ENCODE measurements at places on chromosomes 6 and 20. TPM values are rescaled to one million over a fixed set of nuclear protein-coding genes. Genes with fewer than 3 reads are reported as not detected.

DNA sequence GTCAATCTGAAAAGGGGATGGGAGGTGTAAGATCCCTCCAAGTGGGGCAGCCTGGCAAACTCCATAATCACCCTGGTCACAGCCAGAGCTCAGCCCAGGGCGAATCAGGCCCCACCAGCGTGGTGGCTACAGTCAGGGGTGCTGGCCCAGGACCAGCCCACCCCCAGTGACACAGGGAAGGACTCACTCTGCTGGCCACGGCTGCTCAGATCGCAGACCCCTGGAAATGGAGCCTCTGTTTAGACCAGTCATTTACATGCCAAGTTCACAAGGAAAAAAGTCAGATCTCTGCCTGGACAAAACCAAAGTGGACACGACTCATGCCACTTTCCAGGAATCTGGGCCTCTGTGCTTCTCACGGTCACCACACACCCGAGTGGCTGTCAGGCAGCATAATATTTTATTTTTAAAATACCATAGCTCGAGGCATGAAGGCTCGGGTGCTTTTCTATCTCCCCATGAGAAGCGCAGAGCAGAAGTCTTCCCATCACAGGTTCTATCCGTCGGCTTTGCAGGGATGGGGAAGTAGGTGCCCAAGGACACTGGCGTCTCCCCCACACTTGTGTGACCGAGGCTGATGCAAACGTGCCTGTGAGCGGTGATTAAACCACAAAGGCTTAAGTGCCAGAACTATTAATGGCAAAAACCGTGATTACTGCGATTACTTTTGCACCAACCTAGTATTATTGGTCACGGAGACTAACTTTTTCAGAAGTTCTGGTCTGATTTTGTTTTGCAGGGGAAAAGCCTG is 13.0 kb downstream of the PXDC1 start:
- DNase-seq, result no peak

GRCh38 chr20:44725837-44726236 is 10.7 kb downstream of the CCN5 start:
- DNase-seq, result no peak

DNA sequence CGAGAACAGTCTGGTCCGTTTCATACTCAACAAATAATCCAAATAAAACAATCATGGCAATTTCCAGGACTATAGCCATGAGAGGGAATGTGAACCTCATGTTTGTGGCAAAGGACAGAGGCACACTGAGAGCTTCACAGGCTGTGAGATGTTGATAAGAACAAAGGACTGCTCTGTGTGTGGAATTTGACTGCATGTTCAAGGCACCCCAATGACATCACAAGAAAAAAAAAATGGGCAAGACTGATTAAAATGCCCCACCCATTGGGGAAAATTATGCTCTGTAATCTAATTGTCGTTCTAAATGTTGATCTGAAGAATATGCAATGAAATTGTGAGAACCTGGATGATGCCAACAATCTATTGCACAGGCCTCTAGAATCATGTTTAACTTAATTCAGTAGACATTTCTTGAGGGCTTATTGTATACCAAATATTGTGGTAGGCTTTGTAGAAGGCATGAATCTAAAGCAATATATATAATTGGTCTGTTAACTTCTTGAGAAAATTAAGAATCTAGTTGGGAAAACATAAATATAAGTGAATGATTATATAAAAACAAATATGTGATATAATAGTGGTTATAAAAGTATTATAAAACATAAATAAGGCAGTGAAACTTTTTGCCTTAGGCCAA is at the start of gene RHAG:
Gene RHAG (minus strand): TSS at position 127 of the 637 bp plus-strand sequence. CDS start 27 bp downstream, at position 100.
- DNase-seq, result no peak

DNA sequence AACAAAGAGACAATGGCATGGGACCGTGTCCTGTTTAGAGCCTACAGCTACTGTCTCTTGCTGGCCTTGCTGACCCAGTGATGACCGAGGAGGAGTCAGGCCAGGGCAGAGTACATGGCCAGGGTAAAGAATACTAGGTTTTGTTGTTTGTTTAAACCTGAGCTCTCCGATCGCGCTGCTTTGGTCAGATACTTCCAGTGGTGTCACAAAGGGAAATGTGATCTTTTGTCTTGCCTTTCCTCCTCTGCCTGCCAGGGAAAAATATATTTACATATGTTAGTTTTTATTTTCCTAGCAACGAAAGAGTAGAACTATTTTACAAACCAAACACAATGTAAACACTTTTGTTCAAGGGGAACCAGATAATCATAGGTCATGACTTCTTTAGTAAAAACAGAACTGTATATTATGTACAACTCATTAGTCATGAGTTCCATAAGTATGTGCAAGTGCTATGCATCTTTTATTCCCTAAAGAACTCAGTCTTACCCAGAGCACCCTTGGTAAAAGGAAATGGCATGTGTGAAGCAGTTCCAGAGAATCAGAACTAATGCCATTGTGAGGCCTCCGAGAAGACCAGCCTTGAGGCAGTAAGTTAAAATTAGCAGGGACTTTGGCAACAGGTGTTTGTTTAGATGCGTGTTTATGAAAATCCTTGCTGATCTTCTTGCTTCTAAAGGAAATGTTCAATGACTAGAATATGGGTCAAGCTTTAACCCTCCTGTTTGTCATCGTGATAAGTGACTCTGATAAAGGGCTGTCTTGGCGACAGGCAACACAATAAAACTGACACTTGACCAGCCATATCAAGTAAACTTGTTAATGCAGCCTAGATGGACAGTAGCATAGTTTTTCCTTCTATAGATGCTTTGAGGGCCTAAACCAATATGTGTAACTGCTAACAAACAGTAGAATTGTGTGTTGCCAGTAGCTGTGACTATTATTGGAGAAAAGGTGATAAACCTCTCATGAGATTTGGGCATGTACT is 204.6 kb downstream of the NKAIN2 start:
- no peak for DNase-seq

DNA sequence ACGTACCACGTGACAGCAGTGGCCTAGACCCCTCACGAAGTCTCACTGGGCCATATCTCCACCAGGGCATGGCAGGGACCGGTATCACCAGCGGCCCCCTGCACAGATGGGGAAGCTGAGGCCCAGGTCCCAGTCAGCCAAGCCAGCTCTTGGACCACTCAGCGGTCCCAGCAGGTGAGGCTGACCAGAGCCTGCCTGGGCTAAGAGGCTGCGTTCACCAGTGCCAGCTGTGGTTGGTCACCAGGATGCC is 2.6 kb upstream of the MRGBP start:
- no peak for DNase-seq

- DNase-seq, result peak; percentile 62
Measured at GRCh38 chr6:140462453-140463311, 1088.2 kb upstream of the CITED2 start.

DNA sequence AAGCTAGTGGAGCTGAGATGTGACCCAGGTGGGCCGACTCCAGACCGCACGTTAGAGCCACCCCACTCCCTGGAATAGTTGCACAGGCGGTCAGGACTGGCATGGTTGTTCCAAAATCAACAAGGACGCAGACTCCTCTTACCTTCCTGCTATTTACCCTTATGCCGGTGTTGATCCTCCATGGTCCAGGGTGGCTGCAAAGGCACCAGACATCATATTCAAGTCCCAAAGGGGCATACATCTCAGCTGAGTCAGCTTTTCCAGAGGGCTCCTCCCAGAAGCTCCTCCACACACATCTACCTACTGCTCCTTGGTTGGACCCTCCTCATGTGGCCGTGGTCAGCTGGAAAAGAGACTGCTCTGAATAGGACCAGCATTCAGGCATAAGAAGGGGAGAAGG is 112.2 kb downstream of the SYCP2 start:
- DNase-seq, result no peak

- peak; percentile 23 for DNase-seq
Measured at GRCh38 chr6:11263291-11263775, 30.9 kb upstream of the NEDD9 start.

- no peak for DNase-seq
Measured at GRCh38 chr6:159132664-159133063, 36.5 kb upstream of the FNDC1 start.

GRCh38 chr20:63163171-63163570 is 52.8 kb downstream of the YTHDF1 start:
- no peak for DNase-seq

DNA sequence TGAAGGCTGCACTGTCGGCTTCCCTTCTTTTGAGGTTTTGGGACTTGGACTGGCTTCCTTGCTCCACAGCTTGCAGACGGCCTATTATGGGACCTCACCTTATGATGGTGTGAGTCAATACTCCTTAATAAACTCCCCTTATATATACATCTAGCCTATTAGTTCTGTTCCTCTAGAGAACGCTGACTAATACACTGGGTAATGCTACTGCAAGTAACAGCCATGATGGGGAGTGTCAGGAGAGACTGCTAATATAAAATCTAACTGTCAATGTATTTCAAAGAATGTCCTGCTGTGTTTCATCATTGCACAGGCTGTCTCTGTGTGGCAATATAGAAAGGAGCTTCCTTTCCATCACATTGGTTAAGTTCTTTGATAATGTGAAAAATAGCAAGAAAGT is 57.7 kb upstream of the UST start:
- no peak for DNase-seq

- DNase-seq, result no peak
Measured at GRCh38 chr6:10033223-10033829, 381.5 kb downstream of the TFAP2A start.

GRCh38 chr6:104050455-104050854 is 809.3 kb downstream of the HACE1 start:
- DNase-seq, result no peak

DNA sequence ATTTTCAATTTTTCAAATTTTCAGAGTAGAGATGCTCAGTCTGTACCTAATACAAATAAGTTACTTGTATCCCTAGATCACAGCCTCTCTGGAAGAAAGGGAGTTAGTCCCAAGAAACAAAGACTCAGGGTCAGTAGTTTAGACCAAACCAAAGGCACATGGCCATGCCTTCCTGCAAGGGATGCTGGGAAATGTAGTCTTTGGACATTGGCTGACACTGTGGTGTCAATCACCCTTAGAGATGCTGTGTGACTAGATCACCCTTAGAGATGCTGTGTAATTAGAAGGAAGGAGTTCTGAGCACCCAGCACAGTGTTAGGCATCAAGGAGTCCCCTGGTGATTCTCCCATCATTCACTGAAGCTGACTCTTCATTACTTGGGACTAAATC is 202.1 kb downstream of the NFATC2 start:
- DNase-seq, result no peak

- no peak for DNase-seq
Measured at GRCh38 chr6:34144581-34145160, 1.2 kb downstream of the GRM4 start.

GRCh38 chr20:11982955-11983470 is 65.3 kb downstream of the BTBD3 start:
- DNase-seq, result no peak

DNA sequence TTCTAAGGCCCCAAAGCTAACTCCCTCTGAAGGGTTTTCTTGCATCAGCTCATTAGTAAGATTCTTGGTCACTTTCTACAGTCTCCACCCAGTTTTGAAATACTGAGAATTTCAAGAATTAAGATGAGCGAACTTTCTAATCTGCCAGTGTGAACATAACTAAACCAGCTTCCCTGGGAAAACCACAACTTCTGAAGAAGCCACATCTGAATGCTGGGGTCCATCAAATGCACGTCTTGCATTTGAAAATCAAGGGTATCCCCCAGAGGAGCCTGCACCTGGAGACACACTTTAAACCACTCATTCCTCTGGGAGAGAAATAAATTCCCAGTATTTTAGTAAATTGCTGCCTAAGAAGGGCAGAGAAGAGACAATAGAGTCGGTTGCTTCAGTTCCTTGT is 292.1 kb upstream of the CDH4 start:
- DNase-seq, result no peak

GRCh38 chr6:79602859-79603258 is 28.3 kb upstream of the SH3BGRL2 start:
- DNase-seq, result no peak

DNA sequence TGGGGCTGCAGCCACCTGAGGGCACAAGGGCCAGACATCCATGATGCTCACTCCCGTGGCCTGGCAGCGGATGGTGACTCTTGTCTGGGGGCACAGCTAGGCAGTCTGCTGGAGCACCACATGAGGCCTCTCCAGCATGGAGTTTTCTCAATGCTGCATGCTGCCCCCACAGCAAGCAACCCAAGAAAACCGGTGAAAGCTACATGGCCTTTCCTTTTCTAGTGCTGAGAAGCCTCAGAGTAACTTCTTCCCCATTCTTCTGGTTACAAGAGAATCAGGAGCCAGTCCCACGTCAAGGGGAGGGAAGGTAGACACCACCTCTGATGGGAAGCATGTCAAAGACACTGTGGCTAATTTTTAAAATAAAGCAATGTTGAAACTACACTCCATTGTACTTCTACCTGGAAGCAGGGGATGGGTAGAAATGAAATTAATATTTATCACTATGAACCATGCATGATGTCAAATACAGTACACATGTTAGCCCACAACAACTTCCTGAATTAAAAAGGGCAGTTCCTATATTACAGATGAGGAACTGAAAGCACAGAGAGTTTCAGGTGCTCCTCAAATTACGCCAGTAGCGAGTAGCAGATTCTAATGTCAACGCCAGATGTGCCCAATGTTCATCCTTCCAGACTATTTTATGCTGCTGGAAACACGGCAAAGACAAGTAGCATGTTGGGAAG is 101.5 kb downstream of the LAMP5 start:
- no peak for DNase-seq

- DNase-seq, result peak; percentile 72
Measured at GRCh38 chr6:148464319-148465010, 121.8 kb downstream of the SASH1 start.

- no peak for DNase-seq
Measured at GRCh38 chr6:101259505-101259904, 134.0 kb upstream of the GRIK2 start.

DNA sequence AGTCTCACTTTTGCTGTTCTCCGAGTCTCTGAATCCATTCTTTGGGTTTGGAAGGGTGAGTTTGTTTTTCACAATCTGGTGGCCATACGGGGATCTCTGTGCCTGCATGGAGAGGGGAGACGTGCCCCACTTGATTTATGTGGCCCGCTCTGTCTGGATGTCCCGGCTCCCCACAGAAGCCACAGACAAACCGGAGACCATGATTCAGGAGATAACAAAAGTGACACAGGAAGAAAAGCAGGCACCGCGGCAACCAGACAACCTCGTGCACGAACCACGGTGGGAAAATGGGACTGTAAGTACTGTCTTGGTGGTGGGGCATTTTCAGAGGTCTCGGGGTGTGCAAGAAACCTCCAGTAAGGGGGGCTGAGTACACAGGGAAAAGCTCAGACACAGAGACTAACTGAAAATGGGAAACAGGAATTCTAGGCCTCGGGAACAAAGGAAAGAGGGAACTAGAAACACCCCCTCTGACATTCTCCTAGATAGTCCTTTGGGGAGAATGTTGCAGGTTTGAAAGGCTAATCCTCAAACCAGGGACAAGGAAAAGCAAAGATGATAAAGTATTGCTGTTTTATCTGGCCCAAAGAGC is 22.1 kb upstream of the ZNF318 start:
- DNase-seq, result no peak

The C6orf62 gene
- 103 TPM for total RNA-seq

The SOX18 gene
- total RNA-seq, result 75.7 TPM

The PKIB gene
- 0.13 TPM for total RNA-seq

The ZSCAN9 gene
- 6.5 TPM for total RNA-seq

The CDH26 gene
- 1.1 TPM for total RNA-seq

The PDE7B gene
- 6.5 TPM for total RNA-seq

The ZNF217 gene
- 12.8 TPM for total RNA-seq

The TREM2 gene
- total RNA-seq, result not detected

Measured in dermis microvascular lymphatic vessel endothelial cell (primary cell).